ENCODE measurements at places on chromosomes 3 and 15. TPM values are rescaled to one million over a fixed set of nuclear protein-coding genes. Genes with fewer than 3 reads are reported as not detected.

DNA sequence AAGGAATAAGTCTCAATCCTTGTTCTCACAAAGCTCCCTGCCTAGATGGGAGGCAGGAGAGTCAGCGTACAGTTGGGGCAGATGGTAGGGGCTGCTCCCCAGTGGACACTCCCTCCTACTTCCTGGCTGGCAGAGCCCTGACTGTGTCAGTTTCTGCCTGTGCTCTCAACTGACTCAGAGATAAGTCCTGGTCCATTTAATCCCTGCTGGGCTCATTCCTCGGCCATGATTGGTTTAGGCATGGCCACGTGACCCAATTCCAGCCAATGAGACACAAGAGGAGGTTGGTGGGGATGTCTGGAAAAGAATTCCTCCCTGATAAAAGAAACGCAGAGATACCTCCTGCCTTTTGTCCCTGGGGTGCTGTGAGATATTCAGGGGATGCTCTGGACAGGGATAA, 118.1 kb upstream of the SLC6A11 start:
- DNase-seq, result no peak

DNA sequence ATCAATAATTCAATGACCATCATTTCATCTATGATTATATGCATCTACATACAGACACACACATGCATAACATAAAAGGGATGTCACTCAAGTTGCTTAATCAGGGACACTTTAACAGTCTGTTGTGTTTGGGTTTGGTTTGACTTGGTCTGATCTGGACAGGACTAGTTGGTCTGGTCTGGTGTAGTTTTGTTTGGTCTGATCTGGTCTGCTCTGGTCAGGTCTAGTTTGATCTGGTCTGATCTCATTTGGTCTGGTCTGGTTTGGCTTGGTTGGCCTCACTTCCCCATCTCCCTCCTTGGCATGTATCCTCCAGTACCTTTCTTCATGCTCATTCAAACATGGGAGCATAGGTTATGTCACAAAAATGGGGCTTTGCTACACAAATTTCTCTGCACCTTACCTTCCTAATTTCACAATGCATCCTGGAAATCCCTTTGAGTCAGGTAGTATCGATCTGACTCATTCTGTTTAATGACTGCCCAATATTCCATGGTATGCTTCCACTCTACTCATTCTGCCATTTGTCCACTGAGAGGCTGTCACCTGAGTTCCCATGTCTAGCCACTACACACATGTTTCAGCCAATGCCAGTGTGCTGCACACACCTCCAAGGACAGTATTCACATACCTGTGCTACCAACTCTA, 73.0 kb upstream of the TPM1 start:
- no peak for DNase-seq

DNA sequence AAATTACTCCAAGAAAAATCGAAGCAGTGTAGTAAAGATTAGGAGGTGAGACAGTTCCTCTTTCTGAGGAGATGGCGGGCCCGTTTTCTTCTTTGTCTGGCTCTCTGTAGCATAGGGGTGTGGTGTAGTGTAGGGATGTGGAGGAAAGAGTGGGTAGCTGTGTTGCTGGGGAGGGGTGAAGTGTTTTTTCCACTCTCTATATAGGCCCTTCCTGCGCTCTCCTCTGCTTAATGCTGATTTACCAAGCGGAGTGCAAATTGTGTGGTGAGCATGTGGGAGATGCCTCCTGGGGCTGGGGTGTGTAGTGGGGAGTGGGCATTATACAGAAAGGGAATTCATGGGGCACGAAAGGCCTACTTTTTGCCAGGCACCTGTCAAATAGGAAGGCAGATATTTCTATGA, 94.9 kb downstream of the ST6GAL1 start:
- DNase-seq, result no peak

- no peak for DNase-seq
Observed at GRCh38 chr3:56930706-56931105, 129.0 kb upstream of the ARHGEF3 start.

DNA sequence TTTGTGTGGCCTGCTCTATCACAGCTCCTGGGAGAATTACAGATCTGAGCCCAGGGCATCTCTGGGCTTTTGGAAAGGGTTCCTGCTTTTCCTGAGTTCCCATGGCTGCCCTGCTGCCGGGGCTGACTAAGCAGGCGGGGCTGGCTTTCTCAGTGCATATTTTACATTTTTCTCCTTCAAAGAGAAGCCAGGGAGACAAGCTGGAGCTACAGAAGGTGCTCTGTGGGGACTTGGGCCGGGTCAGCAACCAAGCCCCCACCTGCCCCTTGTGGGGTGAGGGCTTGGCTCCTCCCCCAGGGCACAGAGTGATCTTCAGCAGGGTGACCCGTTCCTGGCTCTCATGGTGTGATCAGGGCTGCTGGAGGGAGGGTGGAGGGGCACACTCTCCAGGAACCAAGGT, 17.4 kb downstream of the ABTB1 start:
- no peak for DNase-seq

DNA sequence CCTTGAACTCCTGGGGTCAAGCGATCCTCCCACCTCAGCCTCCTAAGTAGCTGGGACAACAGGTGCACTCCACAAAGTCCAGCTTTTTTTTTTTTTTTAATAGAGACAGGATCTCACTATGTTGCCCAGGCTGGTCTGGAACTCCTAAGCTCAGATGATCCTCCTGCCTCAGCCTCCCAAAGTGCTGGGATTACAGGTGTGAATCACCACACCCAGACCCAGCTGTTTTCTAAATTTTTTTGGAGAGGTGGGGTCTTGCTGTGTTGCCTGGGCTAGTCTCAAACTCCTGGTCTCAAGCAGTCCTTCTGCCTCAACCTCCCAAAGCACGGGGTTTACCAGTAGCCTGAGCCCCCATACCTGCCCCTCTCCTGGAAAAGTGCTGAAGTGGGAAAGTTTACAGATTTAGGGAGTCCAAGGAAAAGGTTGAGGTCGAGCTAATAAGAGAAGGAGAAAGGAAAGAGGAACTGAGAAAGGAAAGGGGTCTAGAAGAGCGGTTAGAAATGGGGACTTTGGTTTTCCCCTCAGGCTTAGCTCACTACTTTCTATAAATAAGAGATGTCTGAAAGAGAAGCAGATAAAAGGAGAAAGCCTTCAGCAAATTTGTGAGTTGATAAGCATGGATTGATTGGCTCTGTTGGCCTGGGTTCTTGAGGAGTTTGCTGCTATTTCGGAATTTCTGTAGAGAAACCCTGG, 23.6 kb downstream of the UBE2E1 start:
- DNase-seq, result no peak

- peak; percentile 9 for DNase-seq
Observed at GRCh38 chr15:49415638-49416037, 7.4 kb upstream of the FGF7 start.

- no peak for DNase-seq
Observed at GRCh38 chr3:4207672-4208071, 95.5 kb upstream of the SETMAR start.

DNA sequence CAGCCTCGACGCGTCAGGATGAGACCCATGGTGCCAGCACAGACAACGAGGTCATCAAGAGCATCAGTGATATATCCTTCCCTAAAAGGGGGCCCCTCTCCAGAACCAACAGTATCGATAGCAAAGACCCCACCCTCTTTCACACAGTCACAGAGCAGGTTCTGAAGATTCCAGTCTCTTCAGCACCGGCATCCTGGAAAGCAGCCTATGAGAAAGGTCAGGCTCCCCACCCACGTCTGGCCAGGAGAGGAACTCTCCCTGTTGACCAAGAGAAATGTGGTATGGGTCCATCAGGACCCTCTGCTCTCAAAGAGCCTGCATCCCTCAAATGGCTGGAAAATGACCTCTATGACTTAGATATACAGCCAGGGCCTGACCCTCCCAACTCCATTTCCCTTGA, 11.6 kb downstream of the ANKRD34C start:
- no peak for DNase-seq

Gene DYNC1LI1
- 38.6 TPM for total RNA-seq

Gene ABTB1
- 12.8 TPM for total RNA-seq

Gene CYP1A1
- 39.8 TPM for total RNA-seq
